ENCODE measurements at places on chromosomes 5 and 9.

DNA sequence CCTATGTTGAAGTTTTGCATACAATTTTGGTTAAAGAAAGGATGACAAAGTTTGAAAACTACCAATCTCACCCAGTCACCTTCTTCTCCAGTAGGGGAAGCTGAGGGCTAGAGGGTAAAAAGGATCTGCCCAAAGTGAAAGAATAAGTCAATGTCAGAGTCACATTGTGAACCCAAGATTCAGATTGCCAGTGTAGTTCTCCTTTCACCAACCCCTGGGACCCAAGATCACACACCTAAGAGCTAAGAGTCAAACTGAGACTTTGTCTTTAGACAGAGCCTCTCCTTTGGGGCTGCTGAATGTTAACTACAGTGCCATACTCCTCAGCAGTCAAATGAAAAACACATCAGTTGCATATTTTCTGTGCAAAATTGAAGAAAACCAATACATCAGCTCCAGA is 210.6 kb downstream of the ATP10B start:
- no peak for DNase-seq

DNA sequence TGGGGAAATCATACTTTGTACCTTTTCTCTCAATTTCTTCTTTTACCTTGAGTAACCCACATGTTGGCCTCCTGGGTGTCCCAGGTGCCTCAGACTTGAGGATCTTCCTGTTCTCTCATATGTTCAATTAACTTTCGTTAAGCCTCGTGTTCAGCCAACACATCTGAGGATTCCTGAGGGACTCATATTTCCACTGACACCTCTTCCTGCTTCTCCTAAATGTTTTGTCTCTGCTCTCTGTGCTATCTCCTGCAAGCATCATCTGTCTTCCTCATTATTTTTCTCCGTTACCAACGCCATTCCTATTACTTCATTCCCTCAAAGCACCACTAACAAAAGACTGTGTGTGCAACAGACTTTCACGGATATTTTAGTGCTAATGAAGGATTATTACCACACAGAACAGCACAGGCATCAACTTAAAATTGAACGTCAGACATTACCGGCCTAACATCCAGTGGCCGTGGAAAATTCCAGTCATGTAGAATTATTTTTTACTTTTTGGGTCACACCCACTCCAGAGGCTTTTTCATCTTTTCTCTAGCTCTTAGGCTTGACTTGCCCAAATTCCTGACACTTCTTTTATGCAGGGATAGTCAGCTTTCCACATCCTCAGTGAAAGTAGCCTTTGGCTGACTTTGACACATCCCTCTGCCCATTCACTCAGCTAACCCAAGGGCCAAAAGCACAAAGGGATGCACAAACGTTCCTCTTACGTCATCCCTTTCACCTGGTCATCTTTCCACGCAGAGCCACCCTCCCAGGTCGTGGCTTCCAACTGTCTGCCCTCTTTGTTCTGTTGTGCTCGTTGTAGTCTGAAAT is 46.0 kb upstream of the OSMR start:
- DNase-seq: no peak

GRCh38 chr5:139884144-139884543 is 88.5 kb downstream of the PSD2 start:
- DNase-seq: no peak

- no peak for DNase-seq
These were observed 224.2 kb downstream of the MELK start for GRCh38 chr9:36796671-36797419.

DNA sequence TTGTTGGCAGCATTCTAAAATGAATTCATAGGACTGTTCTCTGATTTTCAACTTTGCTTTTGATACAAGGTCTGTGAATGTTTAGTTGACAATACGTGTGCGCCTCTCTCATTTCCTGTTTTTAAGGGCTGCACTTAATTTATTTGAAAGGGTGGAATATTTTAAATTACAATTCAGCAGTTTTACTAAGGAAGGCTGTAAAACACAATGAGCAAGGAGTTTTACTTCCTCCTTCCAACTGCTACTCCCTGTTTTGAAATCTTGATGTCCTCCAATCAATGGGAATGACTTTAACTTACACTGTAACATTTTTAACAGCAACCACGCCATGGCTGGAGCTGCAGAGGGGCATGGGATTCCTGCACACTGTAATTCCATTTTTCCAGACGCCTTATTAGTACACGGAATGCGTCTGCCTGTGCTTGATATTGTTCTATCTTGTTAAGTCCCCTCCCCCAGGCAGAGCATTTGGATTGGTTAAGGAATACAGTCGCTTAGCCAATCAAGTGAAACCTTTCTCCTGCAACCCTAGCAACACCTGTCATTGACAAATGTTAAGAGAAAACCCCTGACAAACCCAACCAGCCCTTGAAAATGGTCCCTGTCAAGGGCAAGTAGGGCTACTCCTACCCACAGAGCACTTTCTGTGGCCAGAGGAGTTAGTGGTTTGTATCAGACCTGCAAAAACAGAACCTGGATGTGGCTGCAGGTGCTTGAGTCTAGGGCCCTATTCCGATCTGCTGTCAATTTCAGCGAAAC is 12.5 kb upstream of the ZSWIM6 start:
- DNase-seq: no peak

DNA sequence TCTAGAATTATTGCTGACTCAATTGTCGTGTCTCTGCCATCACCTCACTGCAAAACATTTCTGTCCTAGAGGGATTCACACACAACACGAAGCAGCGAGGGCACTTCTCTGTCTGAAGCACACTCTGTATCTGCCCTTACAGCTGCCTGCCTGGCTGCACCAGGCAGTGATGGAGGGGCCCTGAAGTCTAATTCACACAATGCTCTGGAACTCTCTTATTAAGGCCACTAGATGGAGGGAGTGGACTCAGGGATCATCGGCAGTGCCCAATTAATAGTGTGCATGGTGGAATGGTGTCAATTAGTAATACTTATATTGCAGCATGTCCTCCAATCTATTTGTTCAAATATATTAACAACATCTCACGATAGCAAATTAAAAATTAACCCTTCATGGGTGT is 157.5 kb upstream of the MAP1B start:
- no peak for DNase-seq

- no peak for DNase-seq
These were observed 238.6 kb downstream of the ENC1 start for GRCh38 chr5:74401946-74402320.

DNA sequence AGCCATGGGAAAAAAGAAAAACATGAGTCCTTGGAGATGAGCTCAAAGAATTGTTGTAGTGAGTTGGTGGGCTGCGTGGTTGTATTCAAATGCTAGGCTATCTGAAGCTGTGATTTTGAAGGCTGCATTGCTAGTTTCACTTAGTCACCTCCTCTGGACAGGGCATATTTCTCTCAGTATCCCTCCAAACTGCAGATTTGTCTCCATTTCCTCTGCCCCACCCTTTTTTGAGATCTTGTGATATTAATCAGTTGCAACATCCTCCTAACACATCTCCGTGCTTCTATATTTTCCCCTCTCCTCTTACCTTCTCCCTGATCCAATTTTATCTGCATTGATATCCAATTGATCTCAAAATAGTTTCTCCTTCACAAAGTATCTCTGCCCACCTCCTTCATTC is 1048.0 kb upstream of the WWC1 start:
- no peak for DNase-seq

- no peak for DNase-seq
These were observed 42.8 kb downstream of the ANGPTL2 start for GRCh38 chr9:127079446-127080140.

DNA sequence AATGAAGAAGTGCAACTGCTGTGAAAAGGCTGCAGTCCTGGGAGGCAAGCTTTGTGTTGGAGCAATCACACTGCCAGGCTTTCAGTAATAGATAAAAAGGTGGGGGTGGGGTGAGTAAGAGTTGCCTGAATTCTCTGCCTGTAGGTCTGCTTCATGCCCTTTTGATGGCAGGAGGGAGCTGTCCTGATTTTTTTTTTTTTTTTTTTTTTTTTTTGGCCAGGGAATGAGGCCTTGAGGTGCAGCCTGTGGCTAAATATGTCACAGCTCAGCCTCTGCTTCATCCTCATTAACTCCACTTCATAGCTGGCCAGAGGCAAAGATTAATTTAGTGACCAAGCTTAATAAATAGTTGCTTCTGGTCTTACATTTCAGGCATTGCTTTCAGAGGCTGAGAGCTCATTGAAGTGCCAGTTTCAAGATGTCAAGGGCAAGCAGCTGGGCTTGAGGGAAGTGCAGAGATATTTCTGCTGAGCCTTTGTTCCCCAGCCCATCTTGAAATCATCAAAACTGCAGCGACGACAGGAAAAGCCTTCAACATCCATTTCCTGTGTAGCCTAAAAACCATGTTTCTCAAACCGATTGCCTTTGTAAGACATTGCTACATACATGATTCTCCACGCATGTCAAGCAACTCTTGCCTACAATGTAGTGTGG is 134.7 kb downstream of the MACIR start:
- DNase-seq: peak; percentile 5

- DNase-seq: no peak
These were observed 43.8 kb downstream of the PRR16 start for GRCh38 chr5:120507800-120508463.

DNA sequence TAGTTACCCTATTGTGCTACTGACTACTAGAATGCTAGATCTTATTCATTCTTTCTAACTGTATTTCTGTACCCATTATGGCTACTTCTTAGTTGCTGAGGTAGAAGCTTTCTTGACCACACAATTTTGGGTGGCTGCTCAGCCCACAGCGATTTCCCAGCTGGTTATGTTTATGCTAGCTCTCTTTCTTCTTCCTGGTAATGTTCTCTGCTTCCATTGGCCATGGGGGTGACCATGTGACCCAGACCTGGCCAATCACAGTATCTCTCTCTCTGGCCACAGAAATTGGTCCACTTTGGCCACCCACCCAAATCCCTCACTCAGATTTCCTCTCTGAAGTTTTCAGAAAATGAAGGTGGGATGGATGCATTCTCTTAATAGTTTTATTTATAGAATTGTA is 427.9 kb upstream of the CLINT1 start:
- no peak for DNase-seq

DNA sequence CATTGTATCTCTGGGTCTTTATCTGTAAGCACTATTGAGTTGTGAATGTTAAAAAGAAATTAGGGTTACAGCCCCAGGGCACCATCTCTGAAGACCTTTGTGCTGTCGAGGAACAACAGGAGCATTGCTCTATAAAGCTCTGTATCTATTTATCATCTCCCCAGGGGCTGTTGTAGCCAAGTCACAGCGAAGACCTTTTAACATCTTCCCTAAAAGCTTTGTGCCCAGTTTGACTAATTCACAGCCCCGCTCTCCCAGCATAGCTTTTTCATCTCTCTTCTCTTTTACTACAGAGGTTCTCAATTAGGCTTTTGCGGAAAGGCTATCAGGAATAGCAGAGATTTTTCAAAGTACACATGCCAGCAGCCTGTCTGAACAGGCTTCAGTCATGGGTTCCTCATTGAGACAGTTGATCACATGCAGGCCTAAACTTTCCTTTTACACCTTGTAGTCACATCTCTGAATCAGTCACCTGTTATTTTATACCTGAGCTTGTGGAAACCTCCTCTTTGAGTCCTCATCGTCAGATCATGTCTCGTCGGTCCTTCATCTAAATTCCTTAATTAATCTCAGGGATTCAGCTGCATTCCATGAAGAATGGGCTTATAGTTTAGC is 140.5 kb downstream of the NPR3 start:
- no peak for DNase-seq

GRCh38 chr5:122674385-122674784 is 100.5 kb upstream of the SNX2 start:
- DNase-seq: no peak

DNA sequence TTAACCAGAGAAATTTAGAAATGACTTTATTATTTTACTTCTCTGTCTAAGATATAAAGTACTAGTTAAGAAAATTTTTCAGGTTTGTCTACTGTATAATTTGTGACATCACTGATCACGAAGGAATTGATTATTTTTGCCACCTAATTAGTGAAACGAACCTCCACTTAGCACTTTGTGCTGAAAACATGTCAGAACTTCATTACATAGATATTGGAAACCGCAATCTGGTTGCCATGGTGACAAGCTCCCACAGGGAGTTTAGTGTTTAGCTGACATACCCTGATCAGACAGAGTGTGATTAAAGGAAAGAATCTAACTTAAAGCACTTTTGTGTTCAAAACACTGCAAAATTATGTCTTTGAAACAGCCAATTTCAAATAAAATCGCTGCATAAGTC is 668.4 kb upstream of the CCNG1 start:
- DNase-seq: peak; percentile 1

- no peak for DNase-seq
These were observed 73.5 kb upstream of the MEGF10 start for GRCh38 chr5:127216898-127217675.

DNA sequence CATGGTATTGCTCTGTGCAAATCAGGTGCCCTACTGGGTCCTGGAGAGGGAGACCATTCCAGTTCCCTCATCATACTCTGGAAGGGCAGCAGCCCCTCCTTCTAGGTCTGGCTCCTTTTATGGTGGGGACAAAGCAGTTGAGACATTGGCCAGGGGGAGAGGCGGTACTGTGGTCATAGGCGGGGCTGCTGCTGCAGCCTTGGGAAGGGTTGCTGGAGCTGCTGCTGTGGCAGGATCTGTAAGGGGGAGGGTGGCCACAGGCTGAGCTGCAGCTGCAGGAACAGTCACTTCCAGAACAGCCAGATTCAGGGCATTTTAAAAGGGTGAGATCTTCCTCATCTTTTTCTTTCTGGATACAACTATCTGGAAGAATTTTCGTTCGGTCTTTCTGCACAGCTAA is 233.0 kb upstream of the SGCD start:
- no peak for DNase-seq

DNA sequence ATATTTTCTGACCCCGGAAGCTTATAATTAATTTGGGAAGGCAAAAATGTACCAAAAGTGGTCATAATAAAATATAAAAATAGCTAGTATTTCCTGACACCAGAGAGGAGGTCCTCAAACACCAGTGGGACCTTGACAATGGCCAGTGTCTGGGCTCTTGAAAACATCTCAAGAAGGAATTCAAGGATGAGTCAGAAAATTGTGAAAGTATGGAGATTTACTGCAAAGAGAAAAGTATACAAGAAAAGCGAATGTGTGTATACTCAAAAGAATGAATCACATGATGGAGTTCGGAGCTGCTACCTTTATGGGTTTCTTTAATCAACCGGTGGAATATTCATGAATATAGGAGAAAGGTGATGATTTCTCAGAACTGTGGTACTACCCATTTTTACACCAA is 1709.0 kb upstream of the WWC1 start:
- DNase-seq: no peak

DNA sequence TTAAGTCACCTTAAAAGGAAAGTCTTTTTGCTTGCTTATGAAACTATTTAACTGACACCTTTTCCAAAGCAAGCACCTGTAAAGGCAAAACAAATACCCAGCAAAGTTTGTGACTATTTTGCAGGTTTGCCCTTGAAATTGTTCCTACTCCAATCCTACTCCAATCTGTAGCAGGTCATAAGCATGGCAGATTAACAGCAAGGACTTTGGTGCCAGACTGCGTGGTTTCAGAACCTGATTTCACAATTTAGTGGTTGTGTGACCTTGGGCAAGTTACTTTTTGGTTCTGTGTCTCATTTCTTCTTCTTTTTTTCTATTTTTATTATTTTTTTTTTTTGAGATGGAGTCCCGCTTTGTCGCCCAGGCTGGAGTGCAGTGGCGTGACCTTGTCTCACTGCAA is 282.1 kb downstream of the RFX3 start:
- DNase-seq: no peak

Data from NCI-H1417 (cell line).